ENCODE measurements at places on chromosomes 16 and 17. TPM values are rescaled to one million over a fixed set of nuclear protein-coding genes. Genes with fewer than 3 reads are reported as not detected.

DNA sequence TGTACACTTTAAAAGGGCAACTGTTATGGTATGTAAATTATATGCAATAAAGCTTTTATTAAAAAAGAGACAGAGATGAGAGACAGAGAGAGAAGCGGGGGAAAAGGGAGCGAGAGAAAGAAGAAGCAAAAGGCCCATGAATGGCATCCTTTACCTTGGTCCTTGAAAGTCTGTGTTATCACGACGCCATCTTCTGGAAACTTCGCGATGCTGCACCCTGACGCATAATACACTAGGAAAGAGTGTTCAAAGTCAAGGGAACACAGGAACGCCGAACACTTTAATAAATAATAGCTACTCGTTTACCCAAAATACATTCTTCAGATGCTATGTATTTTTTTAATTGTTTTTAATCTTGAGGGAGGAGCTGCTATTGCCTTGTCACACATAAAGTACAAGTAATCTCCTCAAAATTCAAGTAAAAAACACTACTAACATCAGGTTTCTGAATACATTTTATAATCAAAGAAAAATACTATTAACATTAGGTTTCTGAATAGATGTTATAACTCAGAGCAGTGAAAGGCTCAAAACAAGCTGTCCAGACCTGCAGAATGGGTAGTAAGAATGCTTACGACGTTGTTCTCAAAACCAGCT lies 23.0 kb upstream of the SLC38A8 start:
- H3K36me3 ChIP-seq = peaks cover 23% of the 10 kb centered on the region
- peaks cover 6% of the 10 kb centered on the region for H3K4me1 ChIP-seq
- H3K27ac ChIP-seq = no peak overlapping the region

CDIP1 gene
- 33.3 TPM for total RNA-seq

KCNAB3 gene
- 8.4 TPM for total RNA-seq

GRCh38 chr17:63838631-63839171 lies 3.8 kb downstream of the SMARCD2 start:
- no peak for DNase-seq
- H3K4me1 ChIP-seq = peaks cover 30% of the 10 kb centered on the region
- no peaks in the 10 kb centered on the region for H3K27me3 ChIP-seq
- peaks cover 20% of the 10 kb centered on the region for H3K36me3 ChIP-seq

DNA sequence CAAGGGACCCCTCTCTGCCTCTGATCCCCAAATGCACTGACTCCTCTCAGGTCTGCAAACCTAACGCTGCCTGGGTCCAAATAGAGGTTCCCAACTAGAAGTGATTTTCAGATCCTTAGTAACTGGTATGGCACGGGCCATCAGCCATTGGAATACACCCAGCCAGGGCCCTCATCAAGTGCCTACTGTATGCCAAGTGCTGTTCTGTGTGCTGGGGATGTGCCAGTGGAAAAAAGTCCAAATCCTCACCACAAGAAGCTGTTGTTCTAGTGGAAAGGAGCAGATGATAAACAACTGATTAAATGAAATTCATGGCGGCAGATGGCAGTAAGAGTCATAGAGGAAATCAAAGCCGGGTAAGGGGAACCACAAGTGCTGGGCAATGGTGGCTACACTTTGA lies 57.2 kb upstream of the MED9 start:
- H3K4me1 ChIP-seq = peaks cover 13% of the 10 kb centered on the region
- DNase-seq = no peak
- no peaks in the 10 kb centered on the region for H3K27me3 ChIP-seq
- H3K36me3 ChIP-seq = no peaks in the 10 kb centered on the region
- no peak overlapping the region for H3K4me3 ChIP-seq

TEX14 gene
- total RNA-seq = 0.14 TPM

DNA sequence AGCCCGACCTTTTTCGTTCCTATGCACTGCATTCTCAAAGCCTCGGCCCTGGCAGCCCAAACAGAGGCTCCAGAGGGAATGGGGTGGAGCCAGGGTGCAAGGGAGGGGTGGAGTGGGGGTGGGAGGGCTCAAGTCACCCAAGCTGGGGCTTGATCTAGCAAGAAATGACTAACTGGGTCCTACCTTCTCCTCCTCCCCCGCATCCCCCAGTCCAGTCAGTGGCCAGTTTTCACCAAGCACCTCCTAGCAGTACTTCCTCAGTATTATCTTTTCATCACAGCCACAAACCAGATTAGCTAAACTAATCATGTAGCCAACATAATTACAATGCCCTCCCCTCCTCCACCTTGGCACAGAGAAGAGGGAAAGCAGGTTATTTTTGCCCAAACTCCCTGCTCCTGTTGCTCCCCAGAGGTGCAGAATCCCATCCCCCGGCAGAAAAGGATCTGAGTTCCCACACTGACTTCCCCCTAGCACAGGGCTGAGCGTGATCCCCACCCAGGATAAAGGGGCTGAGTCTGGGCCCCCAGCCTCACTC lies 2.2 kb downstream of the JUP start:
- H3K27me3 ChIP-seq = peaks cover 35% of the 10 kb centered on the region
- no peaks in the 10 kb centered on the region for H3K36me3 ChIP-seq
- H3K4me3 ChIP-seq = no peak overlapping the region
- DNase-seq = no peak

SLC13A2 gene
- total RNA-seq = not detected

GRCh38 chr17:34584805-34585416 lies 5.5 kb downstream of the TMEM132E start:
- no peak for DNase-seq
- H3K36me3 ChIP-seq = no peaks in the 10 kb centered on the region
- no peak overlapping the region for H3K4me3 ChIP-seq
- H3K27me3 ChIP-seq = peaks cover 67% of the 10 kb centered on the region
- no peak overlapping the region for H3K27ac ChIP-seq
- H3K4me1 ChIP-seq = peaks cover 2% of the 10 kb centered on the region

GRCh38 chr16:87847785-87848675 lies 21.3 kb downstream of the SLC7A5 start:
- H3K36me3 ChIP-seq = peaks cover 42% of the 10 kb centered on the region
- H3K4me3 ChIP-seq = no peak overlapping the region
- no peaks in the 10 kb centered on the region for H3K27me3 ChIP-seq
- no peak for DNase-seq

MRPL45 gene
- 69.7 TPM for total RNA-seq

GRCh38 chr17:65099941-65100315 lies 37.2 kb upstream of the RGS9 start:
- DNase-seq = peak; percentile 78
- peak overlapping the region; percentile 80 for H3K4me3 ChIP-seq
- no peaks in the 10 kb centered on the region for H3K27me3 ChIP-seq
- H3K27ac ChIP-seq = peak overlapping the region; percentile 92

CFAP97D1 gene
- not detected for total RNA-seq

GRCh38 chr16:66261826-66262225 lies 104.7 kb upstream of the CDH5 start:
- H3K4me1 ChIP-seq = peaks cover 5% of the 10 kb centered on the region
- H3K27me3 ChIP-seq = peaks cover 25% of the 10 kb centered on the region
- H3K36me3 ChIP-seq = no peaks in the 10 kb centered on the region
- H3K4me3 ChIP-seq = no peak overlapping the region
- no peak overlapping the region for H3K27ac ChIP-seq

Data from activated naive CD8-positive, alpha-beta T cell treated with anti-CD3 and anti-CD28 coated beads for 36 hours (primary cell).